ENCODE measurements at places on chromosomes 13 and 19.

DNA sequence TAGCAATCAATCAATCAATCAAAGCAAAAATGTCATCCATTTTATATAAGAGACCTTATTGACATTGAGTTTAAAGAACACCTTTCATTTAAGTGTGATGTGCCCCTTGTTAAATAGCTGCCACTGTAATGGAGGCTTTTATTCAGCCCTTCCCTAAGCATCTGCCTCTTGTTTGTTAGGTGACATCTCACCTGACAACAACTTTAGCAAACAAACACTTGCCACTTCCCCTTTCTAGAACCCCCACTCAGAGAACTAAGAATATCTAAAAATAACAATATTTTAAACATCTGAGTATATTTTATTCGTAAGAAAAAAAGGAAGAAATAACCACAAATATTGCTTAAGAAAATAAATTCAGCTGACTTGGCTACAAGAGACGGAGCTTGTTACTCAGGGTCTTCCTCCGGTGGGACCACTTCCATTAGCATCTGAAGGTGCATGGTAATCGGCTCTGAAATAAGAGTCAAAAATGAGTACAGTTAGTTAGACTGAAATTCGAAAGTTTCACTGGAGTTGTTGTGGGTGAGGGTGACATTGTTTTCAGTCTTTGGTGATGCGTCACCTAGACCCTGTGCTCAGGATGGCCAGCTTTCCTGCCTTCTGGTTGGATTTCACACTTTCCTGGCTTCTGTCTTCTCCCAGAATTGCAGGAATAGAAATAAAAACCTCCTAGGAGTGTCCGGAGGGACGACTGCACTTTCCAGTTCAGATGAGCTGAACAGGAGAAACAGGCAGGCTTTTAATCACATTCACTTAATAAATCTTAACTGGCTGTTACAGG is 39.1 kb downstream of the SLC7A9 start:
- no peak for DNase-seq

- no peak for DNase-seq
Measured at GRCh38 chr19:28453420-28453819, 759.5 kb downstream of the UQCRFS1 start.

DNA sequence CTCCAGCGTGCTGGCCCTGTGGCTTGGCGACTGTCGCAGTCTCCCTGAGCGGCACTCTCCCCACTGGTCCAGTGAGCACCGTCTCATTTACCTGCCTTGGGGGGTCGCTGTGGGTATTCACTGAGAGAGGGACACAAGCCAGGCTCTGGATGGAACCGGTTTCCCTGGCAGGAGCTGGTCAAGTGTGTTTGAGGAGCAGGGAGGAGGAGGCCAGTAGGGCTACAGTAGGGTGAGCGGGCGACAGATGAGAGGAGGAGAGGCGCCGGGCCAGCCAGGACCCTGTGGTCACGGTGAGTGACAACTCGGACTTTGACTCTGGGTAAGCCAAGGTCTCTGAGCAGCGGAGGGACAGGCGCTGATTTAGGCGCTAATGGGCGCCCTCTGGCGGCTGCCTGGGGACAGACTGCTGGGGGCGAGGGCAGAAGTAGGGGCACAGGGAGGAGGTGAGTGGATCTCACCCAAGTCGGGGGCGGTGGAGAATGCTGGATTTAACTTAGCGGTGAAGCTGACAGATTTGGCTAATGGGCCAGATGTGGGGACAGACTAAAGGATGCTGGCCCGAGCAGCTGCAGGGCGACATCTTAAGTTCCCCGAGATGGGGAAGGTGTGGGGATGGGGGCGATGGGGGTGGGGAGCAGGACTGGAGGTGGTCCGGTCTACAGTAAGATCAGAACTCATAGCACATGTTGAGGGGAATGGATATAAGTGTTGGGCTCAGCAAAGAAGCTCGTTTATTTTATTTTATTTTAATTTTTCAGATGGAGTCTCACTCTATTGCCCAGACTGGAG is 4.7 kb upstream of the PRMT1 start:
- DNase-seq: peak; percentile 80

- no peak for DNase-seq
Measured at GRCh38 chr13:77084755-77085154, 57.8 kb upstream of the FBXL3 start.

- no peak for DNase-seq
Measured at GRCh38 chr13:94550062-94550738, 45.8 kb downstream of the TGDS start.
